Kidney (tissue), 22 donors: ENCODE measurements at places on chromosomes 2 and 18. TPM values are rescaled to one million over a fixed set of nuclear protein-coding genes. Genes with fewer than 3 reads are reported as not detected.
A peak's percentile ranks its signal among the peaks of the same experiment; 100 is the strongest.

The DNAJC5G gene
- not detected for total RNA-seq

DNA sequence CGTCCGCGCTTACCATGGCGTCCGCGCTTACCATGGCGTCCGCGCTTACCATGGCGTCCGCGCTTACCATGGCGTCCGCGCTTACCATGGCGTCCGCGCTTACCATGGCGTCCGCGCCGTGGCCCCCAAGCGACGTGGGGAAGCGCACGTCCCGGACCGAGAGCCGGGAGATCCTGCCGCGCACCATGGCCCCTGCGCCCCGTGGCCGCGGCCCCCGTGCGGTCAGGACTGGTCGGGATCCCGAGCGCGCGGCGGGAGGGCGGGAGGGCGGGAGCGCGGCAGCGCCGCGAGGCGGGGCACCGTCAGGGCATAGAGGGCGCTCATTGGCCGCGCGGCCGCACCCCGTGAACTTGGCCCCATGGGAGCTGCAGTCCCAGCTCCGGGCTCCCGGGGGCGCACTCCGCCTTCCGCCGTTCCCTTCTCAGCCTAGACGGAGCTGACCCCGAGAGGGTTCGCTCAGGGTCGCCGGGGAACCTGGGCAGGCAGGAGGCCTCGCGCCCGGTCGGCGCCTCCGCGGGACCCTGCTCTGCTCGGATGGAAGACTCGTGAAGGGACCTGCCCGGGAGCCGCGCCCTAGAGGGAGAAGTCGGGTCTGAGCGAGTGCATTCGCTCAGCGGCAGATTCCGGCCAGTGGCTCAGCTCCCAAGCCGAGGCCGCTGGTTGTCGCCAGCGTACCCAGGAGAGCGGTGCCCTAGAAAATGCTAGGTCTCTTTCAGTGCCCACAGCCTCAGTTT, at the start of gene ENOSF1:
Gene ENOSF1 (minus strand): TSS at position 230 of the 734 bp plus-strand sequence. CDS start 43 bp downstream, at position 187.
- peaks cover 4% of the 10 kb centered on the region for H3K4me1 ChIP-seq
- no peaks in the 10 kb centered on the region for H3K36me3 ChIP-seq
- DNase-seq: peak; percentile 94
- peak within 1 kb of the TSS; percentile 89 for H3K27ac ChIP-seq

DNA sequence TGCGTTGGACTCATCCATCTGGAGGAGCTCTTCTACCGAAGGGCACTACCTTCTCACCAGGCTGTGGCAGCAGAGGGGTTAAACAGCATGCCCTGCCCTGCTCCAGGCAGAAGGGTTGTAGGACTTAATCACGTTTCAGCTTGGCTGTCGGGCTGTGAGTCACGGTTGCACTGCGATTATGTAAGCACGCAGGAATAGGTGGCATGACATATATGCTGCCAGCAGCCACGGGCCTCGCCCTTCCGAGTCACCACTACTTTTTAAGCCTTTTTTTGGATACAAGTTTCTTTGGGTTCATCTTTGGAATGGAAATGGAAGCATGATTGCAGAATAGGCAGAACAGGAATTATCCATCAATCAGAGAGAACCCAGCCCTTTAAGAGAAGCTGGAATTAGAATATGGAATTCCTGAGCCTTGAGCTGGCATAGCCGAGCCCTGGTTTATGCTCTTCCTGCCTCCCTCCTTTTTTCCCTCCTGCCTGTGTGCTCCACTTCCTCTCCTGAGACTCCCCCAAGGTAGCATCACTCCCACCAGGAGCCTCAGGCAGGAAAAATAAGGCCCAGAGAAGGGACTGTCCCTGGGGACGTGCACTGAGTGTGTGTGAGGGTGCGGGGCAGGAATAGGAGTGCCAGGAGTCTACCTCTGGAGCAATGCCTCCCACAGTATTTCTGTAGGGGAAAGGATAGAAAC, 86.8 kb downstream of the SEMA4F start:
- DNase-seq: peak; percentile 25
- no peak overlapping the region for H3K4me3 ChIP-seq
- no peaks in the 10 kb centered on the region for H3K4me1 ChIP-seq
- H3K27me3 ChIP-seq: no peaks in the 10 kb centered on the region
- no peaks in the 10 kb centered on the region for H3K36me3 ChIP-seq
- no peak overlapping the region for H3K27ac ChIP-seq

- H3K4me1 ChIP-seq: peaks cover 2% of the 10 kb centered on the region
- H3K27me3 ChIP-seq: no peaks in the 10 kb centered on the region
- no peak overlapping the region for H3K4me3 ChIP-seq
- no peaks in the 10 kb centered on the region for H3K36me3 ChIP-seq
- H3K27ac ChIP-seq: no peak overlapping the region
Measured at GRCh38 chr2:157479081-157480027, 35.5 kb upstream of the CYTIP start.

- peak; percentile 27 for DNase-seq
- no peaks in the 10 kb centered on the region for H3K36me3 ChIP-seq
- no peak overlapping the region for H3K27ac ChIP-seq
- no peaks in the 10 kb centered on the region for H3K27me3 ChIP-seq
- H3K4me3 ChIP-seq: no peak overlapping the region
Measured at GRCh38 chr2:109386004-109386695, 227.6 kb downstream of the SEPTIN10 start.

The ZCCHC2 gene
- total RNA-seq: 22.1 TPM

DNA sequence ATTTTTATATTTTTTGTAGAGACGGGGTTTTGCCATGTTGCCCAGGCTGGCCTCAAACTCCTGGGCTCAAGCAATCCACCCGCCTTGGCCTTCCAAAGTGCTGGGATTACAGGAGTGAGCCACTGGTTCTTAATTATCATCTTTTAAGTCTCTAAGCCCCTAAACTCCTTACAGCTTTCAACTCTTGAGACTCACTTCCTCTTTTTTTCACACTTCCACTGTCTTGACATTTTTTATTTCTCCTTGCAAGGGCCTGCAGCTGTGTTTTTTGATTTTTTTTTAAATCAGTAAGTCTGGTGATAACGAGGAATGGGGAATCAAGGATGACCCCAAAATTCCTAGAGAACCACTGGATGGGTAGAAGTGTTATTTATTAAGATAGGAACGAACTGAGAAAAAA, 8.6 kb upstream of the ABCB11 start:
- no peak for DNase-seq
- H3K4me1 ChIP-seq: no peaks in the 10 kb centered on the region
- no peak overlapping the region for H3K27ac ChIP-seq
- no peaks in the 10 kb centered on the region for H3K27me3 ChIP-seq

DNA sequence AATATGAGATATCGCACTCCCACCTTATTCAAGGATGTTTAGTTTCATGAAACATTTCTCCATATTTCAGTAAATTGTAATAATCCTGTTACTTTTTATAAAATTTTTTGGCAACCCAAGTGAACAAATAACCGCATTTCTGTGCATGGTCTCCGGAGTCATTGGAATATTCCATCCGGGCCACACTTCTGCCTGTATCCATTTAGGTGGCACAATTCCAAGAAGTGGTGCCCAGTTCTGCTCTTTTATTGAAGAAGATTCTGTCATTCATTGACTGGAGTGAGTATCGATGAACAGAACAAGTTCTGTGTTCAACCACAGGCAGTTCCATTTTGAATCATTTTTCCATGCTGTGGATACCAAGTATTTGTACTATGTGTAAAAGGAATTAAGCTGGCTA, 26.6 kb upstream of the ICOS start:
- no peaks in the 10 kb centered on the region for H3K27me3 ChIP-seq
- DNase-seq: no peak
- no peak overlapping the region for H3K4me3 ChIP-seq
- H3K27ac ChIP-seq: no peak overlapping the region
- H3K4me1 ChIP-seq: no peaks in the 10 kb centered on the region
- no peaks in the 10 kb centered on the region for H3K36me3 ChIP-seq

DNA sequence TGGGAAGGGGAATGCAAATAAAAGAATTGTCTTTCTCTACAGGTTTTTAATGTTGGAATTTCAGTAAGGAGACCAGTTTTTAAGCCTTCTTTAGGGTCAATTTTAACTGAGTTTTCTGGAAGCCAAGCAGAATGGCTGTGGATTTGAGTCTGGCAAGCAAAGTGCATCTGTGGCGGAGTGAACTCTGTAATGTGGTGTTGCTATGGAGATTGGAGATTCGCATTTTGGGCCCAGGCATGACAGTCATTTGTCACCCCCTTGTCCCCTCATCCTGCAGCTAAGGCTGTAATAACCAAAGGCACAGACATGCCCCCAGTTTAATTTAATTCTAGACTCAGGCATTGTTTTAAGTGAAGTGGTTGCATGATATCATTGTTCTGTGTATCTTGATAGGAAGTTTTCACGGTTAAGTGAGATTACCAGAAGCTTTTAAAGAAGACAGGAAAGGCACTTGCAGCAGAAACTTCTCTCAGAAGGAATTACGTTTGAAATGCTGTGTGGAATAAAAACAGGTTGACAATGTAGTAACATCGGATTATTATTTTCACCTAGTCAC, 30.6 kb downstream of the ARMC9 start:
- no peaks in the 10 kb centered on the region for H3K36me3 ChIP-seq
- H3K27ac ChIP-seq: no peak overlapping the region
- H3K4me1 ChIP-seq: peaks cover 9% of the 10 kb centered on the region
- peak; percentile 8 for DNase-seq

- DNase-seq: no peak
- H3K27ac ChIP-seq: no peak overlapping the region
- H3K4me1 ChIP-seq: no peaks in the 10 kb centered on the region
- no peaks in the 10 kb centered on the region for H3K27me3 ChIP-seq
- no peak overlapping the region for H3K4me3 ChIP-seq
Measured at GRCh38 chr2:101089419-101089818, 61.8 kb downstream of the TBC1D8 start.

The INO80B gene
- 44.2 TPM for total RNA-seq

DNA sequence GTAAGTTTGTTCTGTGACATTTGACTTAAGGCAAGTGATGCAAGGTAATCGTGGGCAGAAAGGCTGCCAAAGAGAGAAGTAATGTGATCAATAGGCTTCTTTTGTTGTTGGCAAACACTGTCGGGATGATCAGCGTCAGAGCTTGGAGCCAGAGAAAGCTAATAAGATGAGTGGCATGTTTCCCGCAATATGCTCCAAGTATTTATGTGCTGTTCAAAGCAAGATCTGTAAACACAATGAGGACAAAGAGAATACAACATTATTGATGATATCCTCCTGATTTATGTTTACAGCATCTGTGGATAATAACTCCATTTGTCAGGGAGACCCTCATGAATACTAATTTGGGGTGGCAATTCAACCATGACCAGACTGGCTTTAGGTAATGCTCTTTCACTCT, 603.3 kb downstream of the TDRD15 start:
- H3K27me3 ChIP-seq: no peaks in the 10 kb centered on the region
- no peak for DNase-seq
- no peak overlapping the region for H3K27ac ChIP-seq
- H3K36me3 ChIP-seq: no peaks in the 10 kb centered on the region
- no peaks in the 10 kb centered on the region for H3K4me1 ChIP-seq
- H3K4me3 ChIP-seq: no peak overlapping the region

GRCh38 chr2:183091318-183091953, 12.9 kb downstream of the DUSP19 start:
- no peaks in the 10 kb centered on the region for H3K36me3 ChIP-seq
- no peaks in the 10 kb centered on the region for H3K27me3 ChIP-seq
- H3K4me3 ChIP-seq: peak overlapping the region; percentile 10
- H3K27ac ChIP-seq: no peak overlapping the region
- H3K4me1 ChIP-seq: no peaks in the 10 kb centered on the region
- no peak for DNase-seq

The LIMS4 gene
- total RNA-seq: 2.9 TPM

DNA sequence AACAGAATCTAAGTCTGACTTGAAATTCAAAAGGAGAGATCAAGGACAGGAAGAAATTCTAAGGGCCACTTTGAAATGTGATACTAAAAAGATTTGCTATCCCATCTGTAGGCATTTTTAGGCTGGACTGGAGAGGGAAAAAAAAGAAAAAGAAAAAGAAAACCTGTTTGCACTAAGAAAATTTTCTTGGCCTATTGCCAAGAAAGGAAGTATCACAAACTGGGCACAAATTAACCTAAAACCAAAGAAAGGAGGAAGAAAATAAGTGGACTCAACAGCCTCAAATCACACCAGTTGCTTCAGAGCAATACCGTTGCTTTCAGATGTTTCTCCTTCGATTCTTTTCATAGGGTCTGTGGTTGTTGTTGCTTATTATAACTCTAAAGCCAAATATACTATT, 287.9 kb upstream of the VRK2 start:
- peaks cover 2% of the 10 kb centered on the region for H3K4me1 ChIP-seq
- no peak overlapping the region for H3K4me3 ChIP-seq
- H3K36me3 ChIP-seq: no peaks in the 10 kb centered on the region
- DNase-seq: no peak
- H3K27ac ChIP-seq: no peak overlapping the region

The SH3RF3 gene
- 10.7 TPM for total RNA-seq

- DNase-seq: no peak
- H3K36me3 ChIP-seq: no peaks in the 10 kb centered on the region
- no peak overlapping the region for H3K27ac ChIP-seq
- H3K27me3 ChIP-seq: no peaks in the 10 kb centered on the region
- H3K4me3 ChIP-seq: no peak overlapping the region
- H3K4me1 ChIP-seq: no peaks in the 10 kb centered on the region
Measured at GRCh38 chr2:9764153-9764778, 79.0 kb upstream of the TAF1B start.

The SULT1C4 gene
- total RNA-seq: 24.7 TPM

DNA sequence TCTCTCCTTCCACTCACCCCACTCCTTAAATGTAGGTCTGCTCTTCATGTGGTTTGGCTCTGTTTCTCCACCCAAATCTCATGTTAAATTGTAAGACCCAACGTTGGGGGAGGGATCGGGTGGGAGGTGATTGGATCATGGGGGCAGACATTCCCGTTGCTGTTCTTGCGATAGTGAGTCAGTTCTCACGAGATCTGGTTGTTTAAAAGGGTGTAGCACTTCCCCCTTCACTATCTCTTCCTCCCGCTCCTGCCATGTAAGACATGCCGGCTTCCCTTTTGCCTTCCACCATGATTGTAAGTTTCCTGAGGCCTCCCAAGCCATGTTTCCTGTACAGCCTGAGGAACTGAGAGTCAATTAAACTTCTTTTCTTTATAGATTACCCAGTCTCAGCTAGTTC, 1044.5 kb upstream of the POU3F3 start:
- H3K27ac ChIP-seq: no peak overlapping the region
- DNase-seq: no peak
- H3K27me3 ChIP-seq: no peaks in the 10 kb centered on the region

DNA sequence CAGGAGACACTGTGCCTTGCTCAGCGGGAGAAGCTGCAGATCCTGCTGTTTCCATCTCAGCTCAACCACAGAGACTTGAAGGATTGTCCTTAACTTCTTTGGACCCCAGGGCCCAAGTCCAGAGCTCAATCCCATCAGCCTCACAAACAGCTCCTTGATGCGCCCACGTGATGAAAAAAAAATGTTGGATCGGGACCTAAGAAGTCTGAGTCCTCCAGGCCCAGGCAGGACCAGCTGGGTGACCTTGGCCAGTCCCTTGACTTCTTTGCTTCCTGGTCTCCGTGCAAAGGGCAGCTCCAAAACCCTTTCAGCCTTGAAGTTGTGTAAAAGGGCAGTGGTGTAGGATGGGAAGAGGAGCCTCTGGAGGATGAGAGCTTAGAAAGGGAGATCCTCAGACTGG, 175.5 kb downstream of the ZFP36L2 start:
- H3K36me3 ChIP-seq: no peaks in the 10 kb centered on the region
- no peak overlapping the region for H3K27ac ChIP-seq
- H3K4me1 ChIP-seq: peaks cover 33% of the 10 kb centered on the region
- no peaks in the 10 kb centered on the region for H3K27me3 ChIP-seq
- no peak overlapping the region for H3K4me3 ChIP-seq
